ENCODE measurements at places on chromosomes 16 and 17.

DNA sequence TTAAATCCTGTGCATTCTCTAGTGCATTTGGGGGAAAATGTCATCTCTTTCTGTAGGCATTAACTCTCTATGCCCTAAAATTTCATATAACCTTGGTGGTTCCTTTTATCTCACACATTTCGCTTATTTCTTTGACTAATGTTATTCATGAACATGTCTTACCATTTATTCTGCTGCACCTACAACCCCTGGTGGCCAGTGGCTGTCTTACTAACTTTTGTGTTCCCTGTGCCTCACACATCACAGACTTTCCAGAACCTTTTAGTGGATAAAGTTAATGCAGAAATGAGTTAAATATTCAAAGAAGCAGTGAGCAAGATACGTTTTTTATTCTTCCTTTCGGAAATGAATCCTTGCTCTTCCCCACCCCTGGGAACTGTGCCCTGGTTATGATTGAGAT lies 111.9 kb downstream of the CDH13 start:
- DNase-seq, result no peak

GRCh38 chr16:86347090-86347489 lies 163.2 kb upstream of the FOXF1 start:
- no peak for DNase-seq

GRCh38 chr16:17467923-17468540 lies 2.7 kb downstream of the XYLT1 start:
- peak; percentile 20 for DNase-seq

GRCh38 chr16:57134982-57135381 lies 42.6 kb downstream of the CPNE2 start:
- no peak for DNase-seq

GRCh38 chr16:64202571-64202970 lies 919.3 kb downstream of the CDH11 start:
- no peak for DNase-seq

DNA sequence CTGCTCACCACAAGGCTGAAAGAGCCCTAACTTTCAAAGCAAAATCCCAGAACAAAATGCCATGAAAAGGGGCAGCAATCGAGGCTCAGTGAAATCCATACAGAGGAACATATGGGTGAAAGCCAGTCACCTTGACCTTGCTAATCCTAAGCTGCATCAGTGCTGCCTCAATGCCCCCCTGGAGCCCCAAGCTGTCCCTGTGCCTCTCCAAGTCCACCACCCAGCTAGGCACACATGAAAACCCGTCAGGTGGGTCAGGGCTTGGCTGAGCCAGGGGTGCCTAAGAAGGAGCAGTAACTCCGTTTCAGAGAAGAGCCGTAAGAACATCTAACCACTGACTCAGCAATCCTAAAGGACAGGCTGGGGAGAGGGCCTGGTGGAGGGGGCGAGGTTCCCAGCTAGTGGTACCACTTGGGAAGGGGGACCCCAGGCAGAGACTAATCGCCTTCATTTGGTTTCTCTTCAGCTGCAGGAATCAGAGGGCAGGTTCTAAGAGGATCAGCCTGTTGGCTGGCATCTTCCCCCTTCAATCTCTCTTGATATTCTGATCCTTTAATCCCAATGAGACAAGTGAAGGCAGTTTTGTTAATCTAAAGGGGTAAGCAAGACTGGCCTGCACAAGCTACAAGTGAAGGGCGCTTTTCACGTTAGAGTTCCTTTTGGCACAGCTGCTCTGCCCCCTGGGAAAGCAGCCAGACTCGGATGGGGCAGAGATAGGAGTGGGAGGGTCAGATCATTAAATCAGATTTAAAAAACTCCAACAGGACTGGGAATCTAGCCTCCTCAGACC lies 7.6 kb downstream of the PITPNA start:
- no peak for DNase-seq

DNA sequence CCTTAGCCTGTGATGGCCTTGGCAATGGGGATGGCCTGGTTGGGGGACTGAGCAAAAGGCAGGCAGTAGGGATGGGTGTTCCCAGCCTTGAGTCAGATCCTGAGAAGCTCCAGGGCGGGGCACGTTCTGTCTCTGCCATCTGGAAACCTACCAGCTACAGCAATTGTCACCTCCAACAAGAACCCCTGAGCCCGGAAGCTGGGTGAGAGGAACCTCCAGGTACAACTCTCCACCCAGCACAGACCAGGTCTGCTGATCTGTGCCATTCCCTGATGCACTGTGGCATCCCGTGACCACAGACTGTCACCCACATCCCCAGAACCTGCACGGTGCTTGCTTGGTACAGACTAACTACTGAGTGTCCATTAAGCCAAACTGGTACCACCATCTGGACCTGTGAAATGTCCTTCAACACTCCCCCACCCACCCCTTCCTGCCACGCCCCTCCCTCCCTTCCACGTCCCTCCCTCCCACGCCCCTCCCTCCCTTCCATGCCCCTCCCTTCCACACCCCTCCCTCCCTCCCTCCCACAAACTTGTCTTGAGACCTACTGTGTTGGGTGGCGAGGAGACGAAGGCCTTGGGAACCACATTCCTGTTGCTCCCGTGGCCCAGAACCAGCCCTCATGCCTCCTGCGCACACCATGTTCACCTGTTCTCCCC lies 16.6 kb downstream of the MYO15B start:
- peak; percentile 0 for DNase-seq

- DNase-seq, result no peak
Observed at GRCh38 chr17:40551879-40552768, 13.1 kb downstream of the CCR7 start.

- DNase-seq, result no peak
Observed at GRCh38 chr16:79195938-79196337, 404.6 kb downstream of the MAF start.
